Anterior cingulate cortex (tissue), 58 donors: ENCODE measurements at places on chromosomes 16 and 17.
A peak's percentile ranks its signal among the peaks of the same experiment; 100 is the strongest.

DNA sequence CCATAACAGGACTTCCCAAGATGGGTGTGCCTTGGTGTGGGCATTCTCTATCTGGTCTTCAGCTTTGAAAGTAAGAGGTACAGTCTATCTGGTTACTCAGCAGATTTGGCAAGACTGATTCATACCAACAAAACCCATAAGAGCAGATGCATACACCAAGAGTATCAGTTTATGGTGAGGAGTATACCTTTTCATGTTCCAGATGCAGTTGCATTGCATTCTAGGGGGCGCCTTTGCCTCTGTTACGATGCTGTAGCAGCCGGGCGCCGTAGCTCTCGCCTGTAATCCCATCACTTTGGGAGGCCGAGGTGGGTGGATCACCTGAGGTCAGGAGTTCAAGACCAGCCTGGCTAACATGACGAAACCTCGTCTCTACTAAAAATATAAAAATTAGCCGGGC, 31.1 kb upstream of the CARMIL2 start:
- no peak for DNase-seq

DNA sequence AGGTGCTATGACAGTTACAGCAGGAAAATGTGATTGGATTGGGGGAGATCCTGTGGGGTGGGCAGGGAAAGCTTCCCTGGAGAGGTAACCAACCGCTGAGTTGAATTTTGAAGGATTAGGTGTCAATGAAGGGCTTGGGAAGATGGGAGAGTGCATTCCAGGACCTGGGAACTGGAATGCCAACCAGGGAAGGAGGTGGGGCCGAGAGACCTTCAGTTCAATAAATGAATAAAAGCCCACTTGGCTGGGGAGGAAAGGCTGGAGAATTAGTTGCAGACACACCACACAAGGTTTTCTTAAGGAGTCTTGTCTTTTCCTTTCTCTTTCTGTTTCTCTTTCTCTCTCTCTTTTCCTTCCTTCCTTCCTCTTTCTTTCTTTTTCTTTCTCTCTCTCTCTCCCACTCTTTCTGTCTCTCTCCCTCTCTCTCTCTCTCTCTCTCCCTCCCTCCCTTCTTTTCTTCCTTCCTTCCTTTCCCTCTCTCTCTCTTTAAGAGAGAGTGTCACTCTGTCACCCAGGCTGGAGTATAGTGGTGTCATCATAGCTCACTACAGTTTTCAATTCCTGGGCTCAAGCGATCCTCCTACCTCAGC, 3.3 kb downstream of the USP43 start:
- DNase-seq: no peak

DNA sequence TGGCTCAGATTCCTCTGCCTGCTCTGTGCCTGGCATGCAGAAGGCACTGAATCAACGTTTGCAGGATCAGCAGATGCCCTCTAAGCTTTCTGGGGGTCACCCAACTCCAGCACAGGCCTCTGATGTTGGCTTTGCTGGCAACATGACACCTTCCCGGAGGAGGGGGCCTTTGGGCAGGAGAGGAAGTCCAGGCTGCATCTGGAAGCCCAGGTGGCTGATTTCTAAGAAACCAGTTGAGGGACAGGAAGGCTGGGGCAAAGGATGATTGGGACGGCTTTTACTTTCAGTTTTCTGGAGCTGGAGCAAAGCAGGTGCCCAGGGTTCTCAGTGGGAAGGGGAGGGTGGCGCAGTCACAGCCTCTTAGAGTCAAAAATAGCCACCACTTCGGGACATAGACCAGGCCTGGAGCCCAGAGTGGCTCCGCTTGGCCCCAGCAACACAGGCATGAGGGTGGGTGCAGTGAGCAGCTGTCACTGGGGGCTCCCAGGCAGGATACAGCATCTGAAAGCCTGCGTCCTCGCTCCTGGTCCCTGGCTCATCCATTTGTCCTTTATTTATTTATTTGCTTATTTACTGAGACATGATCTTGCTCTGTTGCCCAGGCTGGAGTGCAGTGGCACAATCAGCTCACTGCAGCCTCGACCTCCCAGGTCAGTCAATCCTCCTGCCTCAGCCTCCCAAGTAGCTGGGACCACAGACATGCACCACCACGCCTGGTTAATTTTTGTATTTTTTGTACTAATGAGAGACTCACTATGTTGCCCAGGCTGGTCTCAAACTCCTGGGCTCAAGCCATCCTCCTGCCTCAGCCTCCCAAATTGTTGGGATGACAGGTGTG, 15.1 kb downstream of the SOCS1 start:
- no peak for DNase-seq

GRCh38 chr16:53913099-53913870, 209.3 kb downstream of the FTO start:
- DNase-seq: no peak

GRCh38 chr17:50708050-50709000, 611 bp upstream of the ANKRD40 start:
- DNase-seq: no peak

DNA sequence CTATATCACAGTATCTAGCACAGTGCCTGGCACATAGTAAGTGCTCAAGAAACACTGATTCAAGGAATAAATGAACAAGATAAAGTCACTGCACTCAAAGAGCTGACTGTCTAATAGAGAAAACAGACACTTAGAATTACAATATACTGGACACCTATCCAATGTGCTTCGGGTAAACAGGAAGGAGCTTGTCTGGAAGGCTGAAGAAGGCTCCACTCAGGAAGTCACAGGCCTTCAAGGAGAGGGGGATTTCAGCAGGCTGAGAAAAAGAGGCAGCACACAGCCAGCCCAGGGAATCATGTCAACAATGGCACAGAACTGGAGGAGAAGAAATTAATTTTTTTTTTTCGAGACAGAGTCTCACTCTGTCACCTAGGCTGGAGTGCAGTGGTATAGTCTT, 9.7 kb upstream of the IL4R start:
- DNase-seq: no peak

- DNase-seq: no peak
Observed at GRCh38 chr17:30368912-30369720, 9.6 kb upstream of the CPD start.

DNA sequence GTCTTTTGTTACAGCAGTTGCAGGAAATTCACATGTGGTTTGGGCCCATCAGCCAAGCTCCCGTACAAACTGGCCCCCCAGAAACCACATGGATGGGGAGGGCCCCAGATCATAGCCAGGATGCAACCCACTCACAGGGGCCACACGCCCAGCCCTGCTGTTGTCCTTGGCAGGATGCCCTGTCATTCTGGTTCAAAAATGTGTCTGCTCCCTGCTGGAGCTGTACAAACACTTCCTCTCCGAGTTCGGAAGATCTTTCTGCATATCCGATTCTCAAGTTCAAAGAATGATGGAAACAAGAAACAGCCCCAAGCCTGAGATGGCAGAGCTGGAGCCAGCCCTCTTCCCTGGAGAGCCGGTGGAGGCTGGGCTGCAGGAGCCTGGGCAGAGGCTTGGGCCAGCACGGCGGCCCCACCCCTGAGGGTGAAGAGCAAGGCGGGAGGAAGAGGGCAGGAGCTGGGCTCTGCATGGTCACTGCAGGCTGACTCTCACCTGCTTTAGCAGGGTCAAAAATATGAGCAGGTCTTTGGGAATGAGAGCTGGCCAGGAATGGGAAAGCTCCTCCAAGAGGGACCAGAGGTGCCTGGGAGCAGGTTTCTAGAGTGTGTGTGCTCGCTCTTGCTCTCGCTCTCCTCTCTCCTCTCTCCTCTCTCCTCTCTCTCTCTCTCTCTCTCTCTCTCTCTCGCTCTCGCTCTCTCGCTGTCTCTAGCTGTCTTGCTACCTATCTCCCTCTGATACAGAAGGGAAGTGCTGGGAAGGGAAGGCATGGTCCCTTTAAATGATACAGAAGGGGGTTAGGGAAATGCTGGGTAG, 34.7 kb upstream of the ENPP7 start:
- DNase-seq: no peak

- no peak for DNase-seq
Observed at GRCh38 chr17:60398227-60398959, 6.5 kb upstream of the USP32 start.

DNA sequence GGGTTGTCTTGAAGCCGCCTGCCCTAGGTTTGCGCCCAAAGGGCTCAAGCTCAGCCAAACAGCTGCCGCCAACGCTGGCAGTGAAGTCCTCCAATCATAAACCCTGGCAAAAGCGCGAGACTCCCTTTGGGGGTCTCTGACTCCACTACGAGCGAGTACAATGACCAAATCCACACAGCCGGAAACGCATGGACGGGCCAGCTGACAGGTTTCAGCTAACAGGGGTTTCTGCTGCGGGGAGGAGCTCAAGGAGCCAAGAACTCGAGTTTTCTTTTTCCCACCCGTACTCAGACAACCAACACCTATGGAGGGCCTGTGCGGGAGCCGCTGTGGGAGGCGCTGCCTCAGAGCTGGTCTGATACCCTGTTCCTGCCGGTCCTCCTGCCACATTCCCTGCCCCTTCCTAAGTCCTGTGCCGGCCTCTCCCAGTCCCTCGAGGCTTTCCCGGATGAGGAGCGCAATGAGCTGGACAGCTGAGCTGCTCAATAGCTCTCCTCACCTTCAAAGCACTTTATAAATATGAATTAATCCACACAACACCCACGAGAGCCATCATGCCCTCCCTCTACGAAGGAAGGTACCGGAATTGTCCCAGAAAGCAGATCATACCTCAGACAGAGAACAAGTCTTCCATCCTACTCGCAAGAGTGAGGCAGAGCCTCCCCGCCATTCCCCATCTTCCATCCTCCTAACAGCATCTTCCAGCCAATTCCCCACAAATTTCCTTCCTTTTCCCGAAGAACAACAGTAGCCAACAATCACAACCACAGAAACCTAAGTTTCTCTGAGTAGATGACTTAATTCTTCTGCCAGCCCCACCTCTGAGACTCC, 6.1 kb downstream of the ABR start:
- DNase-seq: no peak

DNA sequence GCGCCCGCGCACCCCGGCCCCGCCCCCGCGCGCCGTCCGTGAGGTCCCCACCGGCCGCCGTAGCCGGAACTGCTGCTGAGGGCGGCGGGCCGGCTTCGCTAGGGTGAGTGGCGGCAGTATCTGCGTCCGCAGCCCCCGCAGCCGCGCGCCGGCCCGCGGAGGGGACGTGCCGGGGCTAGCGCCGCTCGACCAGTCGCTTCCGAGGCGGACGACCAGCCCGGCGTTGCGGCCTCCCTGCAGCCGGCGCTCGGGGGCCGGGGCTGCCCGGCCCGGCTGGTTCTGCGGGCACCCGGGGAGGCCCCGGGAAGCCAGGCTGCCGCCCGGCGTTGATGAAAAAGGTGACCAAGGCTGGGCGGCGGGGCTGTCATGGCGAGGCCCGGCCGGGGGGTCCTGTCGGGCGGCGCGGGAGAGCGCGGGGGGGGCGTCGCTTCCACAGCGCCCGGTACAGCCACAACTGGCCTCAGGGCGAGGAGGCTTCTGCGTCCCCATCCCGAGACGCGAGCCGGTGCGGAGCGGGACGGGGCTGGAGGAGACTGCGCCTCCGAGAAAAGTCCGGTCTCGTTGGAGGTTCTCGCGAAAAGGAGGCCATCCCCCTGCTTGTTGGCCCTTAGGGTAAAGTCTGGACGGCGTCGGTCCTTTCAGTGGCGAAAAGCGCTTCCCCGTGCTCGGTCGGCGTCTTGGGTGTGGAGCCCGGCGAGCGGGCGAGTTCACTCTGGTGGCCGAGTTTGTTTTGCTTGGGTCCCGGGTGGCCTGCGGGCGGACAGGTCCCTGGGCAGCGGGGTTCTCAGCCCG, at the start of gene CRAMP1:
CRAMP1 (plus strand) TSS at position 41 of the 792 bp plus-strand sequence. CDS start 2,280 bp downstream, outside the sequence.
- DNase-seq: no peak

- no peak for DNase-seq
Observed at GRCh38 chr17:41736983-41737679, 2.7 kb upstream of the HAP1 start.

DNA sequence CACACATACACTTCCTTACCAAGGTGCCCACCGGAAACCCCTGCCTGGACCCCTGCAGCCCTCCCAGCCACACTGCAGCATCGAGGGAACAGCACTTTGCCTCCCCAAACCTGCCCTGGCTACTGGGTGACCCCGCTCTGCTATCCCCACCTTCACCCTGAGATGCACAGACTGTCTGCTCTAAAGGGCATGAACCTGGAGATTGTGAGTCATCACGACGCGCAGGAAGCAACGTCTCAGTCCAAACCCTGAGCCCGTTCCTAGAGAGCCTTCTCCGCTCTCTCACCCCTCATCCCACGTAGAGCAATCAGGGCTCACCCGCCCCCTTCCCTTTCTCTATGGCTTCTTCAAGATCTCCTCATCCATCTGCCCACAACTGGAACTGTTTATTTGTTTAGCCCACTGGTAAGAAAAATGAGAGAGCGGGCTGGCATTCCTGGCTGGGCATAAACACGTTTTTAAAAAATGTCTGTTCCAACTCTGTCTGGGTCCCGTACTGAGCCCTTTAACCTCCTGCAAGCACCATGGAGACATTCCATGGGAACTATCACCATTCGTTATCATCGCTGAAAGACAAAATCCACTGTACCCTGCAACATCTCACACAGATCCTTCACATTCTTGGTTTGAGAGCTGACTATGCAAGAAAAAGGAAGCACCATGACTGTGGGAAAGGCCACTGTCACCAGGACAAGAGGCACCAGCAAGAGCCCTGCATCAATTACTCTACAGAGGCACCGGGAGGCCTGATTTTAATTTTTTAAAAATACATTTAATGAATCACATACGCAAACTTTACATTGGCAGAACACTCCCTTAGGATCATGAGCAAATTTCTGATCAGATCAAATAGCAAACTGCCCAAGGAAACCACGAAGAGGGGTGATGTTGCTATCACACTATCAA, 28.2 kb downstream of the ZFHX3 start:
- DNase-seq: no peak

- DNase-seq: no peak
Observed at GRCh38 chr16:1100084-1100800, 4.2 kb upstream of the C1QTNF8 start.

GRCh38 chr17:80279895-80280294, 19.2 kb downstream of the RNF213 start:
- DNase-seq: no peak

- DNase-seq: no peak
Observed at GRCh38 chr17:63657786-63658185, 35.6 kb downstream of the MAP3K3 start.

GRCh38 chr16:51762081-51762996, 611.3 kb upstream of the SALL1 start:
- DNase-seq: peak; percentile 79

GRCh38 chr17:73598212-73598611, 46.0 kb downstream of the SDK2 start:
- no peak for DNase-seq

DNA sequence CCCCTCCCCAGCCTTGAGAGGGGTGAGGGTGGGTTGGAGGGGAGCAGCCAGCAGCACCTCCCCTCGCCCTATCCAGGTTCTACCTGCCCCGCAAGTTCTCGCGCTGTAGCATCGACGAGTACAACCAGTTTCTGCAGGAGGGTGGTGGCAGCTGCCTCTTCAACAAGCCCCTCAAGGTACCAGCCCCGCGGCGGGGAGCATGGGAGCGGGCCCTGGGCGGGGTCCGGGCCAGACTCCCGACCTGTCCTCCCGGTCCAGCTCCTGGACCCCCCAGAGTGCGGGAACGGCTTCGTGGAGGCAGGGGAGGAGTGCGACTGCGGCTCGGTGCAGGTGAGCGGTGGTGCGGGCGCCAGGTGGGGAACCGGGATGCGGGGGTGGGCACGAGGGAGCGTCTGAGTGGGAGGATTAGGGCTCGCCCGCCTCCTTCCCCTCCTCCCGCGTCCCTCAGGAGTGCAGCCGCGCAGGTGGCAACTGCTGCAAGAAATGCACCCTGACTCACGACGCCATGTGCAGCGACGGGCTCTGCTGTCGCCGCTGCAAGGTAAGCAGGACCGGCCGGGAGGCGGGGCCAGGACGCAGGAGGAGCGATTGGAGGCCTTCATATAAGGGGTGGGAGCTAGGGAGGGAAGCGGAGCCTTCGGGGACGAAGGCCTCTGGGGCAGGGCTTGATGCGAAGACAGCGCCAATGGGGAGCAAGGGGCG, 16.5 kb downstream of the ADAM11 start:
- DNase-seq: peak; percentile 90

GRCh38 chr16:78768718-78769117, 669.3 kb downstream of the WWOX start:
- DNase-seq: no peak
